ENCODE measurements at places on chromosomes 3 and 15. TPM values are rescaled to one million over a fixed set of nuclear protein-coding genes. Genes with fewer than 3 reads are reported as not detected.

The PDIA5 gene
- total RNA-seq: 35.9 TPM

The CLDN18 gene
- 316 TPM for total RNA-seq

The KLHL40 gene
- not detected for total RNA-seq

The PRSS50 gene
- total RNA-seq: 0.46 TPM

The ZMYND10 gene
- 70.8 TPM for total RNA-seq

The PRR20G gene
- total RNA-seq: not detected

The MORC1 gene
- total RNA-seq: not detected

- DNase-seq: peak; percentile 18
Measured at GRCh38 chr3:26102376-26102775, 312.5 kb downstream of the OXSM start.

DNA sequence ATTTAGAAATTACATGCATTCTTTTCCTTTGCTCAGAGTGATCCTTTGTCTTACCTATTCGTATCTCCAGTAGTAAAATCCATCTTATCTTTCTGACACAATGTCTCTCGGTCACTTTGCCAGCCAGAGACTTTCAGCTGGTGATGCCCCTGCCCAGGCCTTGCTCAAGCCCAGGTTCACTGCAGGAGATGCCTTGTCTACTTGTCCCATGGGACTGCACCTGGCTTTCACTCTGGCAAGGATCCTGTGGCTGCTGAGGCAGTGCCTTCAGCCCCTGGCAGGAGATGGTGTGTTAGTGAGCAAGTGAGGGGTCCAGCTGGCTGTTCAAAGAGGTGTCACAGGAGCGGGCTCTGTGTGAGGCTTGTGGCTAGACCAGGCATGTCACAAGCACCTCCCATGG is 1268.9 kb downstream of the OTOL1 start:
- DNase-seq: no peak

- DNase-seq: no peak
Measured at GRCh38 chr15:42716626-42717025, 20.3 kb downstream of the CDAN1 start.

GRCh38 chr3:128296469-128297251 is 143.4 kb downstream of the EEFSEC start:
- DNase-seq: no peak

DNA sequence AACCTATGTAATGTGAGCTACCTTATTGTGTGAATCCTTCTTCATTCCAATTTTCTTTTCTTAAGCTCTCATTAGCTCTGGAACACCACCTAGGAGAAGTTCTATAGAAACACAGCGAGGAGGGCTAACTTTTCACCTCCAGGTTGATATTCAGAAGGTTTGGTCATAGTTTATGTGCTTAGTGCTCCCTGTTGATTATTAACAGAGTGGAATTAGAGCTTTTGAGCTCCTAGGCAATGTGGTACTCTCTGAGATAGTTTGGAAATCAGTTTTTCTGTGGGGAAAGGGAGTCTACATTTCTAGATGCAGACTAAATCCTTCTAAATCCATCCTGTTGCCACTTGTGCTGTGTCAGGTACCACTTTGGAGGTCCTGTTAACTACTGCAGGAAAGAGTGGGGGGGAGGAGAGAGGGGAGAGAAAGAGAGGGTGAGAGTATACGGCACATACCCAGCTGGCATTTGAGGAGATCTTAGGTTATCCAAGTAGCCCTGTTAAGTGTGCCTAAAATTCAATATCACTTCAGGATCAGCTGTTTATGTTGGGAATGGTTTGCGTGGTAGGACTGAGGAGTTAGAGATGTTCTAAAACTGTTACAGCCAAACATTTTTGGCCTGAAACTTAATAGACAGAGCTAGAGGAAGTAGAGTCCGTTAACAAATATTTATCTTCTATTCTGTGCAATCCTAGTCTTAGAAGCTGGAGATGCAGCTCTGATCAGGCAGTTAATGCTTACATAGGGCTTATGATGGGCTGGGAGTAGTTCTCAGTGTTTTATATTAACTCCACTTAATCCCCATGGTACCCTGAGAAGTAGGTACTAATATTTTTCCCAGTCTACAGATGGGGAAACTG is 117.5 kb upstream of the PROK2 start:
- no peak for DNase-seq

- DNase-seq: no peak
Measured at GRCh38 chr15:81954158-81954783, 91.5 kb downstream of the MEX3B start.

DNA sequence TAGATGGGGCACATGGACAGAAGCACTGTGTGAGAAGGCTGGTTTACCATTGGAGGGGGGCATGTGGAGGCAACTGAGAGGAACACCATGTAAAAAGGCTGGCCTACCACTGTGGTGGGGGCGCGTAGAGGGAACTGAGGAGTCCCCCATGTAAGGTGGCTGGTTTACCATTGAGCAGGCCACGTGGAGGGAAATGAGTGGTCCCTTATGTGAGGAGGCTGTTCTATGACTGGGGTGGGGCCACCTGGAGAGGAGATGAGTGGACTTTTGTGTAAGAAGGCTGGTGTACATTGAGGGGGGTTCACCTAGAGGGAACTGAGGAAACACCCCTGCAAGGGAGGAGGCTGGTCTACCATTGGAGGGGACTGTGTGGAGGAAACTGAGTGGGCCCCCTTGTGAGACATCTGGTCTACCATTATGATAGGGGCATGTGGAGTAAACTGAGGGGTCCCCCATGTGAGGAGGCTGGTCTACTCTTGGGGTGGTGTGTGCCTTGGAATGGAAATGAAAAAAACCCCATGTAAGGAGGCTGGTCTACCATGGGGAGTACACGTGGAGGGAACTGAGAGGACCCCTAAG is 156.9 kb downstream of the FBLN2 start:
- DNase-seq: no peak

DNA sequence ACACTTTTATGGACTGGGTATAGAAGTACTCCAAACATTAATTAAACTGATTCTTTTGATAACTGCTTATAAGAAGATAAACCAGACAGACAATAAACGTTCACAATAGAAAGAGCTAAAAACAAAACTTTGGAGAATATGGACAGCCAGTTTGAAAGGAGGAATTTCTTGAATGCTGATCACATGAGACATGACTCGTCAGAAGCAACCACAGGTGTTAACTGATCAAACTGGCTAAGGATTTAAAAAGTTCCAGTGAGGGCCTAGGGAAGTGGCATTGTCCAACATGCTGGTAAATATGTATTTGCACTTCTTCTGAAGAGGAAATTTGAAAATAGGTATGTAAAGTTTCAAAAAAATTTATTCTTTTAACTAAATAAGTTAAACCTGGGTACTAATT is 29.4 kb upstream of the AP3B2 start:
- no peak for DNase-seq

GRCh38 chr3:7615043-7615442 is 754.1 kb downstream of the GRM7 start:
- no peak for DNase-seq

DNA sequence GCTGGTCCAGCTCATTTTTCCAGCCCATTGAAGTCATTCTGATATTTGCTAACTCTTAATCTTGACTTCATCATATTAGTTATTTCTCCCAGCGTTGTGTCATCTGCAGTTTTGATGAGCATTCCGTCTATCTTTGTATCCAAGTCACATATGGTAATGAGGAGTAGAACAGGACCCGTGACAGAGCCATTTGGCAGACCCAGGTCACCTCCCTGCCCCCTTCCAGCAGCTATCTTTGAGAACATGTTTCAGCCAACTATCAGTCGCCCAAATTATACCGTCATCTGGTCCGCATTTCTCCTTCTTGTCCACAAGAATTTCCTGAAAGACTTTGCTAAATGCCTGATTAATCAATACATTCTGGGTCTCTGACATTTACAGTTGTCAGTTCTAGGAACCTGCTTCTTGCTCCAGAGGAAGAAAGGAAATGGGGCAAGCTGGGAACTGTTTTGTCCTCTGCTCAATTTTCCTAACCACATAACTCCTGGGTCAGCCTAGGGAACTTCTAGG is 347.1 kb upstream of the NR2E3 start:
- DNase-seq: no peak

DNA sequence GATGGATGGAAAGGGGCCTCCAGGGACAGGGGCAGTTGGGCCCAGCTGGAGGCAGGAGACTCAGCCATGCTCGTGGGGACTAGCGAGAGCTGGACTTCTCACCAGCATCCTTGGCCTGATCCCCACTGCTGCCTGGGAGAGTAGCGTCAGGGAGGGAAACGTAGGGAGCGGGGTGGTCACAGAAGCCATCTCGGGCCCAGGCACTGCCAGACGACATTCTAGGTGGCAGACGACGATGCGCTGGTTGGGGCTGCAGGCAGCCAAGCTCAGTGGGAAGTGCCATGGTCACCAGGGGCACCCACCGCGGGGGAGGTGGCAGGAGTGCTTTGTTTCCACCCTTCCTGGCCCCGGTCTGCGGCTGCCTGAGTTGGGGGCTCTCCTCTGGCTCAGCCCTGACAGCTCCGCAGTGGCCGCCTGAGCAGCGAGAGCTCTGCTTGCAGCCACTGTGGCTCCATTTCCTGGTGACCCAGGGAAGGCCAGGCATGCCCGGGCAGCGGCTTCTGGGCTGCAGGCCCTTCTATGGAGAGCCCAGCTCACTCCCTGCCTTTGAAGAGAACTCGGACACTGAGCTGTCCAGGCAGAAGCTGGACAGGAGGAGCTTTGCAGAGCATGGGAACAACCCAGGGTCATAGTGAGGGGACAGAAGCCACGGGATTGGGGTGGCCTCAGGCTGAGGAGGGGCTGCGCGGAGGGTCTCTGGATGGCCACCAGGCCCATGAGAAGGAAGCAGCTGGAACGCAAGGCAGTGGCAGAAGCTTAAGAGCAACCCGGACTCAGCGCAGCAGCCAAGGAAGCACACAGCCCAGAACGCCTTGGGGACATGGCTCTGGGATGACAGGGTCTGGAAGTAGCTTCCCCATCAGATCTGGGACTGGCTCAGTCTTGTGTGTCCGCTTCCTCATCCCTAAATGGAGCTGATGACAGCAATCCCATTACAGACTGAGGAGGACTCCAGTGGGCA is 30.8 kb downstream of the KLHL25 start:
- no peak for DNase-seq

- DNase-seq: no peak
Measured at GRCh38 chr3:117910820-117911521, 1123.7 kb downstream of the IGSF11 start.

GRCh38 chr3:27728195-27729087 is 6.3 kb upstream of the EOMES start:
- DNase-seq: peak; percentile 10

DNA sequence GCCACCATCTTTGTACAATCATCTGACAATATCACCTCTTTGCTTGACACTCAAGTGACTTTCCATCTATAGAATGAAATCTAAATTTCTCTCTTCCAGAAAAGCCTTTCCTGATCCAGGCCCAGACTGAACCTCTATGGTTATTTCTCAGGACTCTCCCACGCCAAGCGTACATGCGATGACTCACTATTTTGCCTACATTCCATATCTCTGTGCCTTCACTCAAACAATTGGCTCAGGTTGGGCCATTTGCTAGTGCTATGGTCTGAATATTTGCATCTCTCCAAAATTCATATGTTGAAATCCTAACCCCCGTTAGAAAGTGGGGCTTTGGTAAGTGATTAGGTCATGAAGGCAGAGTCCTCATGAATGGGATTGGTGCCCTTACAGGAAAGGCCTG is 43.9 kb downstream of the ST3GAL6 start:
- no peak for DNase-seq

- DNase-seq: no peak
Measured at GRCh38 chr3:162370141-162370540, 873.5 kb downstream of the OTOL1 start.

GRCh38 chr3:171495413-171495812 is 35.2 kb upstream of the TNIK start:
- DNase-seq: no peak

GRCh38 chr15:50458348-50459112 is 34.3 kb downstream of the USP8 start:
- DNase-seq: no peak

- DNase-seq: no peak
Measured at GRCh38 chr3:192183109-192183508, 544.2 kb downstream of the FGF12 start.

DNA sequence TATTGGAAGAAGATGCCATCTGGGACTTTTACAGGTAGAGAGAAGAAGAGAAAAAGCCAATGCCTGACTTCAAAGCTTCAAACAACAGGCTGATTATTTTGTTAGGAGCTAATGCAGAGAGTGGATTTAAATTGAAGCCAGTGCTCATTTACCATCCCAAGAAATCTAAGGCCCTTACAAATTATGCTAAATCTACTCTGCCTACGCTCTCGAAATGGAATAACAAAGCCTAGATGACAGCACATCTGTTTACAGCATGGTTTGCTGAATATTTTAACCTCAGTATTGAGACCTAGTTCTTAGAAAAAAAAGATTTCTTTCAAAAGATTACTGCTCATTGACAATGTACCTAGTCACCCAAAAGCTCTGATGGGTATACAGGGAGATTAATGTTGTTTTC is 16.2 kb downstream of the ARL14 start:
- DNase-seq: no peak

GRCh38 chr3:113183748-113184661 is 27.4 kb upstream of the BOC start:
- DNase-seq: peak; percentile 12

DNA sequence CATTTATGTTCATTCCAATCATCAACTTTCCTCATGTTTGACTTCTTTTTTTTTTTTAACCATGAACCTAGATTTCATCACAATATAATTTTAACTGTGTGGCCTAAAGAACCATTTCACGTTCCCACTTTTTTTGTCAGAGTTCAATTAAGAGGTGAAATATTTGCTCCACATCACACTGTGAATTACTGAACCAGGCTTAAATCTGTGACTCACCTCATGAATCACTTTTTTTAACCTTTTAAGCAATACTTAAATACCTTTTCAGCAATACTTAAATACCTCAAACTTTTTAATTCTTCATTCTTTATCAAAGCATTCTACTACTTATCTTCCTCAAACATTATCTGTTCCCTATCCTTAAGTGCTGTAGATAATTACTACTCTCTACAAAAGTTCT is 137.6 kb downstream of the SI start:
- DNase-seq: no peak

- no peak for DNase-seq
Measured at GRCh38 chr15:80594091-80594889, 100.8 kb upstream of the ABHD17C start.

DNA sequence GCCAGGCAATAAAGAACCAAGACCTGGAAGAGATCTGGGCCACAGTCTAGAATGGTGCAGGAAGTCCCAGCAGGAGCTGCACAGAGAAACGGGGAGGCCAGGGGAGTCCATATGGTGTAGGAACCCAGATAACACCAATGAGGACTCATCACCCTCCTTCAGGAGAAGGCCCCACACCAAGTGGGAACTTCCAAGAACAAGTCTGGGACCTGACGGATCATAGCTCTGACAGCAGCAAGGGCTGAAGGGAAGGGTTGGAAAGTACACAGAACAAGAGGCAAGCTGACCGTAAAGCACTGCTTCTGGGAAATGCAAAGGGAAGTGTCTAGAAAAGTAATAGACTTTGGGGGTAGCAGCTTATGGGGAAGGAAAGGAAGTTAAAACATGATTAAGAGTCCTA is 34.5 kb downstream of the ANO10 start:
- DNase-seq: no peak

- no peak for DNase-seq
Measured at GRCh38 chr15:37087131-37087588, 13.2 kb downstream of the MEIS2 start.
